ENCODE measurements at places on chromosomes 2 and 18. TPM values are rescaled to one million over a fixed set of nuclear protein-coding genes. Genes with fewer than 3 reads are reported as not detected.
A peak's percentile ranks its signal among the peaks of the same experiment; 100 is the strongest.

- no peak for DNase-seq
Observed at GRCh38 chr2:86485103-86485502, 43.9 kb downstream of the KDM3A start.

DNA sequence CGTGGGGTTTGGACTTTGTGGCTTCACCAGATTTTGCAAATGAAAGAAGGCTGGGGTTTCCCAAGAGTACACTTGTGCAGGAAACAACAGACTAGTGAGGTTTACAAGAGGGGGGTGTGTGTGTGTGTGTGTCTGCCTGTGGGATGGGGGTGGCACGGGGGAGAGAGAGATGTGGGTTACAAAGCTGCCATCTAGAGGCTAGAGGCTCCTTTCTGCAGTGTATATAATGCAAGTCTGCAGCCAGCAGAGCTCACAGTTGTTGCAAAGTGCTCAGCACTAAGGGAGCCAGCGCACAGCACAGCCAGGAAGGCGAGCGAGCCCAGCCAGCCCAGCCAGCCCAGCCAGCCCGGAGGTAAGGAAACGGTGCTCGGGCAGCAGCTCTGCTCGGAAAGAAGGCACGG is at the start of gene ACKR3:
Gene ACKR3 (plus strand): TSS at position 253 of the 401 bp plus-strand sequence. CDS start 10,641 bp downstream, outside the sequence.
- DNase-seq, result peak; percentile 68

DNA sequence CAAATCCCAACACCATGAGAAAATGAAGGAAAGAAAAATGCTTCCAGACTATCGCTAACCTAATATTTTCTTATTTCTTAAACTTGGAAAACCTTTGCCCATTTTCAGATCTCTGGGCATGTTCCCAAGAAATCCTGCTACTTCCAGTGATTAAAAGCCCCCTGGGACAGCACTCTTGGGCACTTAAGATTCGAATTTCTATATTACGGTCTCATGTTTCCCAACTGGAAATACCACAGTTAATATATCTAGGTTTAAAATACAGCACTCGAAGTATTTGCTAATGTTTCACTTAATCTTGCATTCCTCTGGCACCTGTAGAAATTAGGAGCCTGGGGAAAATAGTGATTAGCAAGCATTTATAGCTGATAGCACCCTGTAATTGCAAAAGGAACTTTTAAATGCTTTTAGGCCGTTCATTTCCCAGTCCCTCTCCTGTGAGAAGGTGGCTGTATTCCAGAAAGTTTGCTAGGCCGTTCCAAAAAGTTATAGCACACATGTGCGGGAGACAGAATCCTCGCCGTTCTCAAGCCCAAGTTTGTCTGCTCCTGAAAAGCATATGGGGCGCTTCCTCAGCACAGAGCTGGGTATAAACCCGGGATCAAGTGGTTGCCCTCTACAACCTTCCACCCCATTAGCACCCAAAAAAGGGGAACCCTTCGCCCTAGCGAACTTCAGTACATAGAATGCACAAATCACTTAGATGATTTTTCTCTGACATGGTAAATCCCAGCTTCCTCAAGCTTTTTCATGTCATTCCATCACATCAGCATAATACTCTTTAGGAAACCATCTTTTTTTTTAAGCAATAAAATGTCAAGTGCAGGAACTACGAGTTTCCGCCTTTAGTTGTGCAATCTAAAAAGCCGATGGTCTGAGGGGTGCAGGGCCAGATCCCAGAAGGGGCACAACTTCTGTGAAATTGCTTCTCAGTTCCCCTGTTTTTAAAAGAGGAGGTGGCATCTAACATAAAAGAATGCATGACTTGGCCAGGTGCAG is 60.6 kb downstream of the DIPK1C start:
- DNase-seq, result no peak

DNA sequence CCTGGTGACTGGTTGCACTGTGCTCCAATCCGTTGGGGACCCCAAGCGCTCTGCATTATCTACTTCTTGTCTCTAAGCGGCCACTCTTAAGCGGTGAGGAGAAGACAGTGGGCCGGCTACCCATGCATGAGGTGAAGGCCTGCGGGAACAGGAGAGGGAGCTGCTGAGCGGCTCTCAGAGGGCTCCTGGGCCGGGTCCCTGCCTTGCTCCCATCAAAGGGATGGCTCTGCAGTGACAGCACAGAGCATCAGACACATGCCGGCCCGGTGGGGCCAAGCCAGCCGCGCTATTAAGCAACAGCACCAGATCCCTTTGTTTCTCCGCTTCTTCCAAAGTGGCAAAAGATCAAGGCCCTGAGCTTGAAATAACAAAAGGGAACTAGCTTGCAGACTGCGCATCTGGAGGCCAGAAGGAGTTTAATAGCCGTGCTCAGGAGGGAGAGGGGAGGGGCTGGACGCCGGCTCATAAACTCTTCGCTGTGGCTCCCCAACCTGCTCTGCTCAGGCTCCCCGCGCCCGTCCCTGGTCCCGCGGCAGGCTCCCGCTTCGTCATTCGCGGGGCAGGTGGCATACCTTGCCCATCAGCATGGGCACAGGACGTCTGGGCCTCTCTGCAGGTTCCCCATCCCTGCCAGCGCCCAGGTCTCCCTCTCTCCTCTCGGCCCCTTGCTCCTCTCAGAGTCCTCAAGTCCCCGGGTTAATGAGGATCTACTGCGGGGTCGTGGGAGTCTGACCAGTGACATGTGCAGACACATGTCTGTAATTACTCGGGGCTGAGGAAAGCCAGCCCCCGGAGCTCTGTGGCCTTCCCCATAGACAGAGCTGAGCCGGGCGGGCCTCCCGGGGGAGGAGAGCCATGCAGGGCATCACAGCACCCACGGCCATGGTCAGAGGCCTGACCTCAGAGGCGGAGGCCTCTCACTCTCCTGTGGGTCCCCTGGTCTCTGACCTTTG is 96.7 kb downstream of the ASB1 start:
- DNase-seq, result peak; percentile 74

GRCh38 chr2:226115102-226115831 is 684.4 kb downstream of the IRS1 start:
- no peak for DNase-seq

DNA sequence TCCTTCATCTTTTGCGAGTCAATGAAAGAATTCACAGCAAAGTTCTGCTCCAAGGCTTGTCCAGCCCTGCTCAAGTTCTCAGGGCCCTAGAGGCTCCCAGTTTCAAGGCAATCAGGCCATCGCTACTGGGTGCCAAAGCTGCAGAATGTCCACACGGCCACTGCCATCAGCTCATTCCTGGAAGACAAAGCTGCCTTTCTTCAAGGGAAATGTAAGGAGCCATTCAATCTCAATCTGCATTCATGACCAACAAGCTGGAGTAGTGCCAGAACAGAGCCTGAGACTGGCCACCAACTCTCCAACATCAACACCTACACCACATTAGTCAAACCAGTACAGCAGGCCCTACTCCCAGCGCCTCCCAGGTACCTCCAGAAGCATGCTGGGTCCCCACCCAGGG is 202.2 kb downstream of the TCF4 start:
- no peak for DNase-seq

DNA sequence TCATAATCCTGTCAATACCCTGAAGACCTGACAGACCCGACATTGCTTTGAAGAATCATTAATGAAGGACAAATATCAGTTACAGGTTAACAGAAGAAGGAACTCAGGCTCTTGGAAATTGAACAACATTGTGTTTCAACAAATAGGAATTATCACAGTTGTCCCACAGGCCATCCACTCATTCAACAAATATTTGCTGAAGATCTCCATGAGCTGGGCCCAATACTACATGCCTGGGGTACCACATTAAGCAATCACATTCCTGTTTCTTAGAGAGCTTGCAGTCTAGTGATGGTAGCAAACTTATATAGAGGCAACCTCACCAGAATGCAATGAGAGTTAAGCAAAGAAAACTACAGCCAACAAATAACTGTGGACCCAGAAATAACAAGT is 671.6 kb upstream of the ACVR2A start:
- DNase-seq, result no peak

- DNase-seq, result no peak
Observed at GRCh38 chr18:36366994-36367839, 69.7 kb downstream of the FHOD3 start.

GRCh38 chr18:21943456-21943855 is 202.9 kb downstream of the MIB1 start:
- no peak for DNase-seq

DNA sequence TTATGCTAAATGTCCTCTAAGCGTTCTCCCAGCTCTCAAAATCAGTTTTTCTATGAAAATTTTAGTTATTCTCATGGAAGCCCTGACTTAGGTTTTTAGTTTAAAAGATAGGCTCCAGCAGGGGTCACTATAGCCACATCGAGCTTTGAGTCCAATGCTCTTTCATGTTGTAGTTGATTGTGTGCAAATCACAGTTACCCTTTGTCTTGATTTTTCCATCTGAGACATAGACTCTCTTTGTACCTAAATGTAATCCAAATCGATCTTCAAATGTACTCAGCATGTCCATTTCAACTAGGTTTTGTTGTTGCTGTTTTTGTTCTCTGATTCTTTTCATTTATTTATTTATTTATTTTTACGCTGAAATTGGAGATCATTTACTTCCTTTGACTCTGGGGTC is 26.4 kb upstream of the MSTN start:
- no peak for DNase-seq

DNA sequence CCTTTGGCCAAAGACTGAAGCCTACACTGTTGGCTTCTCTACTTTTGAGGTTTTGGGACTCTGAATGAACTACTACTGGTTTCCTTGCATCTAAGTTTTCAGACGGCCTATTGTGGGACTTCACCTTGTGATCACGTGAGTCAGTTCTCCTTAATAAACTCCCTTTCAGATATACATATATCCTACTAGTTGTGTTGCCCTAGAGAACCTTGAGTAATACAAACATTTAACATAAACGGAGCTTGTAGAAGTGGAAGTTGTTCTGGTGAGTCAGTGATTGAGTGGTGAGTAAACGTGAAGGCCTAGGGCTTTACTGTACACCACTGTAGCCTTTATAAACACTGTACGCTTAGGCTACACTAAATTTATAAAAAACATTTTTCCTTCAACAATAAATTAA is 107.2 kb upstream of the CDH2 start:
- DNase-seq, result no peak

DNA sequence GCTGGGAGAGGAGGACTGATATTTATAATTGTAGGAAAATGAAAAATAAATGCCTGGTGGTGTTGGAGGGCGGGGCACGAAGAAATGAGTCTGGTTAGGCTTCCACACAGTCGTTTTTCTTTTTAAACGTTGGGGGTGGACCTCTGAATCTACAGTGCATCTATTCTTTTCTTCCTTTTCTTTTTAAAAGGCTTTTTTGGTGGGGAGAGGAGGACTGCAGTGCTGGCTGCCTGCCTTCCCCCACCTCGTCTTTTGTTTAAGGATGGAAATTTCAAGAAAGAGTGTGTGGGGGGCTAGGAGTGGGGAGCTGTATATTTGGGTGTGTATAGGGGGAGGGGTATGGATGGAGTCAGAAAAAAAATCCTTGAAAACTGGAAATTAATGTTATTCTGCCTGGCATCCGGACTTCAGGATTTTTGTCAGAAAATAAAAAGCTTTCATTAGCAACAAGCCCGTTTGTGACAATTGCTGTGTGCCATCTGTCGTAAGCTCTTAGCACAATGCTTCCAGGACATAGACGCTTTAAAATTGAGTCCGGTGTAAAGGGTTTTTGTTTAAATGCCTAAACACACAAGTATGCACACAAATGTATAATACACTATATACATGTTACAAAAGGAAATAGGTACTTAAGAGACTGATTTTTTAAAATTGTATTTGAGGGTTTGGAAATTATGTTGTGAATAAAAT is 1.1 kb downstream of the MAP2 start:
- DNase-seq, result no peak

GRCh38 chr2:15279201-15279876 is 281.8 kb downstream of the NBAS start:
- no peak for DNase-seq

DNA sequence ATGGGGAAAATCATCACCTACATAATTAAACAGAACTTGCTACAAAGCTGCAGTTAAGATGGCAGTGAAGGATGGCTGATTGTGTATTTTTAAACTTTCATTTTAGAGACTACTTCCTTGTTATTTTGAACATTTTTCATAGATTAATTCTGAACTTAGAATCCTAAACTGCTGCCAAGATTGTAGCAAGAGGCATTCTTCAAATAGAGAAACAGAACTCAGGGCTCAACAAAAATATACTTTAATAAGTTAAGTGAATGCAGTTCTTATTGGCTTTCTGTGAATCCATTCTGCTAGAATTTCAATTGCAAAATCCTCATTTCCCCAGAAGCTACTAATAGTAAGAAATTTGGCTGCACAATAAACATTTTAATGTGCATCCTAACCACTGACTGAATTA is 160.3 kb downstream of the L3MBTL4 start:
- DNase-seq, result no peak

GRCh38 chr18:32042337-32042736 is 23.7 kb downstream of the RNF125 start:
- no peak for DNase-seq

DNA sequence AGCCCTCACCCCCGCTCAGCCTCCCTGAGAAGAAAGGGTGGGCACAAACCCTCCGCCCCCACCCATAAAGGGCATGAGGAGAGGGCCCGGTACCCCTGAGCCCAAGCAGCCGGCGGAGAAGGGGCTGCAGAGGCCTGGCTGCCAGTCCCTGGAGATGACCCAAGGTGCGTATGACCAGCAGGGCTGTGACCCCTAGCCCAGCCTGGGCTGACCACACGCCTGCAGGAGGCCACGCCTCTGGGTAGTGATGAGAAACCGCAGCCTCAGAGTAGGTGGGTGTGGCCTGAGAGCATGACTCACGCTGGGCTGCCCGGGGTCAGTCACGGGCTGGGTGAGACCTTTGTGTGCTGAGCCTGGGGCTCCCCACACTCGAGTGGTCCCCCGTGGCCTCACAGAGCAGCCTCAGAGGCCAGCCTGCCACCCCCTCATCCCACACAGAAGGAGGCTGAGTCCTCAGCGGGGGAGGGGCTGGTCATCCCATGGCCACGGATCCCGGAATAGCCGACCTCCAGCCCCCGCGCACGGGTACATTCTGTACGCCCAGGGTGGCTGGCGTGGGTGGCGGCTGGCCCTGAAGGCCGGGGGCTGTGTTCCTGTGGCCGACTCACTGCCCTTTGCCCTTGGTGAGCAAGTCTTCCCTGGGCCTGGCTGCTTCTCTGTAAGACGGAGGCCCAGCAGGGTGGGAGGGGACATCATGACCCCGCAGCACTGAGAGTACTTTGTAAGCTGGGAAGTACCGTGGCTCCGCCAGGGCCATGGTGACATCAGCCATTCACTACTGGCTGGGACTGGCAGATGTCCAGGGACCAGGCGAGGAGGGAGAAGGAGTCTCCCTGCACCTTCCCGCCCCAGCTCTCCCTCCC is 110.8 kb upstream of the OTOS start:
- peak; percentile 90 for DNase-seq

DNA sequence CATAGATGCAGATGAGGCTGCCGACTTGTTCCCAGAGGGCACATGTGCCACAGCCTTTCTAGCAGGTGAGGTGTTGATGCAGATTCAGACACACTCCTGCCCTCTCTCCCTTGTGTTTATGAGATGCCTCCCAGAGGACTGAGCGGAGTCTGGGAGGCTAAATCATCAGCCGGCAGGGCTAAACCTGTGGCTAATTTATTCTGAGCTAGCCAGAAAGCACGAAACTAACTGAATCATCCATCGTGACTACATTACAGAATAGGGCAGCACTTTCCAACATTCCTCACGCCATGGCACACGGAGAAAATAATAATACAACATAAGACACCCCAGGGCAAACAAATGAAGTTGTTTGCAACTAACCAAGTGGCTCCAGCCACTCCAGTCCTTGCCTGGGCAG is 101.7 kb upstream of the FZD7 start:
- DNase-seq, result no peak

GRCh38 chr2:126496493-126496892 is 159.5 kb upstream of the GYPC start:
- no peak for DNase-seq

- no peak for DNase-seq
Observed at GRCh38 chr2:217934321-217935131, 68.3 kb downstream of the TNS1 start.

The IL1F10 gene
- not detected for total RNA-seq

The DNAJC5G gene
- total RNA-seq, result not detected

The TRIM43 gene
- not detected for total RNA-seq

The KCMF1 gene
- total RNA-seq, result 35.1 TPM

The CXCR4 gene
- 38.5 TPM for total RNA-seq
